ENCODE measurements at places on chromosomes 6 and 20. TPM values are rescaled to one million over a fixed set of nuclear protein-coding genes. Genes with fewer than 3 reads are reported as not detected.

LINC00237 gene
- not detected for total RNA-seq

JPH2 gene
- total RNA-seq = not detected

DNA sequence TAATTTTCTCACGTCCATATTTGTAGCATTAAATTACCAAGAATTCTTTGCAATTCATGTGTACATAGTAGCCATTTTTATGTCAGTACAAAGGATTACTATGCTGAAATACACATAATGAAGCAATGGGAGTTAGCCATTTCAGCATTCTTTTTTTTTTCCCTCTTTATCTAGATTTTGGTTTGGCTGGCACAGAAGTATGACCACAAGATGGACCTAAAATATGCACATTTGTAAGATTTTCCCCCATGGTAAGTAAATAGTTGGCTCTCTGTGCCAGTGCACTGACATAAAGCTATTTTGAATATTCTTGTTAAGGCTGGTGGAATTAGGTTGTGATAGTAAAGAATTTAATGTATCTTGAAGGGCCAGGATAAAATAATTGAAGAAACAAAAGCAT is 486.1 kb upstream of the BTBD3 start:
- no peaks in the 10 kb centered on the region for H3K4me1 ChIP-seq
- no peaks in the 10 kb centered on the region for H3K27me3 ChIP-seq
- no peak overlapping the region for H3K27ac ChIP-seq
- H3K4me3 ChIP-seq = no peak overlapping the region
- no peak for DNase-seq
- H3K36me3 ChIP-seq = no peaks in the 10 kb centered on the region

DNA sequence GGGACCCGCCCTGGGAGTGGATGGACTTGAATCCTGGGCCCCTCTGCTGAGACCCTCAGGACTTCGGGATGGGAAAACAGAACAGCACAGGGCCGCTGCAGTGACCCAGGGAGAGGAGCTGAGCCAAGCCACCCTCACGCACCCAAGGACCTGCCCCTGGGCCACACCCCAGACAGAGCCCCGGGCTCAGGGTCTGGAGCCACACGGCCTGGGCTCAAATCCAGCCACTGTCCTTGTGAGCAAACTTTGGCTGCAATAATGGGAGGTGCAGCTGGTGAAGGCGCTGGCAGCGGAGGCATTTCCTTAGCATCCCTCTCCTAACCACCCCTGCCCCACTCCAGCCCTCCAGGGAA is 207.7 kb downstream of the PREX1 start:
- no peak overlapping the region for H3K4me3 ChIP-seq
- no peak overlapping the region for H3K27ac ChIP-seq
- no peak for DNase-seq
- no peaks in the 10 kb centered on the region for H3K27me3 ChIP-seq
- H3K36me3 ChIP-seq = peaks cover 3% of the 10 kb centered on the region
- peaks cover 3% of the 10 kb centered on the region for H3K4me1 ChIP-seq

GRCh38 chr20:6909608-6910007 is 142.1 kb downstream of the BMP2 start:
- no peak overlapping the region for H3K4me3 ChIP-seq
- no peak for DNase-seq
- no peak overlapping the region for H3K27ac ChIP-seq

KCNK17 gene
- total RNA-seq = not detected

- no peak overlapping the region for H3K27ac ChIP-seq
- H3K4me1 ChIP-seq = no peaks in the 10 kb centered on the region
- no peak for DNase-seq
- no peaks in the 10 kb centered on the region for H3K27me3 ChIP-seq
Measured at GRCh38 chr6:19976411-19977129, 139.4 kb downstream of the ID4 start.

- H3K36me3 ChIP-seq = no peaks in the 10 kb centered on the region
- H3K4me3 ChIP-seq = no peak overlapping the region
- DNase-seq = no peak
- H3K4me1 ChIP-seq = peaks cover 5% of the 10 kb centered on the region
- H3K27me3 ChIP-seq = no peaks in the 10 kb centered on the region
Measured at GRCh38 chr20:62234339-62234738, 4.0 kb upstream of the OSBPL2 start.

DNA sequence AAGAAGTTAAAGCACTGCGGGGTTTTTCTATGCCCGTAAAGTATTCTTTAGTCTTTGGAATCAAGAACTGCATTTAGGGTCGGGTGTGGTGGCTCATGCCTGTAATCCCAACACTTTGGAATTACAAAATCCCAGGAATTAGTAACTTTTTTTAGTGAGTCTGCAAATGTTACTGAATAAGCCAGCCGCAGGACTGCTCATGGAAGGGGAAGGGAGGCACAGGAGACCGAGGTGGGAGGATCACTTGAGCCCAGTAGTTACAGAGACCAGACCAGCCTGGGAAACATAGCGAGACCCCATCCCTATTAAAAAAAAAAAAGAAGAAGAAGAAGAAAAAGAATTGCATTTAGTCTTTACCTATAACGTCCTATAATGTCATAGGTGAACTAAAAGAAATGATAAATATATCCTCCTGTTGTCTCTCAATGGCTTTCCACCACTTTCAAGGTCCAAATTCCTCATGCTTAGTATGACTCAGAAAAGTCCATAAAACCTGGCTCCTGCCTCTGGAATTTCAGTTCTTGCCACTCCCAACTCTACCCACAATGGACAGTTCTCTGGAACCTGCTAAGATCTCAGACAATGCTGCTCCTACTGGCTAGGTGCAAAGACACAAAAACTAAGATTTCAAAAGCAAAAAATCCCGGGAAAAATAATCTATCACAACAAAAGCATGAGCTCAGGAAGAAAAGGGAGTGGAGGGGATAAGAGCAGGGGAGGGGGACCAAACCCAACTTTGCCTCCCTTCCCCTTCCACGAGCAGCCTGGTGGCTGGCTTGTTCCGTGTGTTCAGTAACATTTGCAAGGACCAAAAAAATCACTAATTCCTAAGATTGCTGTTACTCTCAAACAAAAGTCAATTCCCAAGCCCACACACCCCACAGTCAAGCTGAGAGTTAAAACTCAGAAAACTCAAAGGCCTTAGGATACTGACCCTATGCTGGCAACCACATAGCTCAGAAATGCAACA is 39.0 kb downstream of the B4GALT5 start:
- no peak for DNase-seq
- H3K4me3 ChIP-seq = peak overlapping the region; percentile 41
- H3K27me3 ChIP-seq = no peaks in the 10 kb centered on the region
- peaks cover 87% of the 10 kb centered on the region for H3K4me1 ChIP-seq

GRCh38 chr20:59948828-59949720 is 8.9 kb downstream of the FAM217B start:
- H3K27ac ChIP-seq = 0 out of 2 replicates have a peak overlapping the region, but pooled peaks have one; percentile 18
- H3K4me1 ChIP-seq = peaks cover 6% of the 10 kb centered on the region
- H3K36me3 ChIP-seq = no peaks in the 10 kb centered on the region
- DNase-seq = no peak
- H3K27me3 ChIP-seq = no peaks in the 10 kb centered on the region

Measured in GM12878 (cell line).